ENCODE measurements at places on chromosomes 1 and 21.

DNA sequence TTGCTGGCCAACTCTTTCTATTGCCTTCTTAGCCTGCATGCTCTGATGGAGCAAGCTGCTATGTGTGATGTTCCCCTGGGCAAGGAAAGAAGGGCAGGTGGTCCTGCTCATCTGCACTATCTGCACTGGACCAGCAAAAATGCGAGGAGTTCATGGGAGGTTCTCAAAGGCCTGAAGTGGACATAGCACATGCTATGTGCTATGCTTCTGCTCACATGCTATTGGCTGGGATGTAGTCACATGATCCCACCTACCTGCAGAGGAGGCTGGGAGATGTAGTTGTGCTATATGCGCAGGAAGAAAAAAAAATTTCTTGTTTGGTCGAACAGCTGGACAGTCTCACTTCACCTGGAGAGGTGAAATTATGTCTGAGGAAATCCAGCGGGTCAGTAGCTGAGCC, 587.7 kb downstream of the MATN1 start:
- no peak for DNase-seq

- no peak for DNase-seq
Measured at GRCh38 chr21:42970946-42971653, 3.3 kb upstream of the PKNOX1 start.

DNA sequence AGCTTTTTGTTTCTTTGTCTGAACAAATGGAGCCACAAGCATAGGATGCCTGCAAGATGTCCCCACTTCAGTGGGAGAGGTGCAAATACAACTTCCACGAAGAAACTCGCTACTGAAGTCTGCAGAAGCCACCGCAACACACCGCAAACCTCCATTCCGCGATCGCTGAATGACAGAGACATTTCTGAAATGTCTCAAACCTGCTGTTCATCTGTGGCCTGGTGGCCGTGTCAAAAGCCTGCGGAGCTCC, 1.0 kb downstream of the TP53BP2 start:
- peak; percentile 48 for DNase-seq

- DNase-seq = no peak
Measured at GRCh38 chr1:111911776-111912515, 77.5 kb downstream of the KCND3 start.

GRCh38 chr1:206772243-206772937, at the start of gene IL10:
Gene IL10 (minus strand): TSS chr1:206772494. CDS start chr1:206772435, 59 bp downstream.
- no peak for DNase-seq
